ENCODE measurements at places on chromosomes 5 and 9.
A peak's percentile ranks its signal among the peaks of the same experiment; 100 is the strongest.

DNA sequence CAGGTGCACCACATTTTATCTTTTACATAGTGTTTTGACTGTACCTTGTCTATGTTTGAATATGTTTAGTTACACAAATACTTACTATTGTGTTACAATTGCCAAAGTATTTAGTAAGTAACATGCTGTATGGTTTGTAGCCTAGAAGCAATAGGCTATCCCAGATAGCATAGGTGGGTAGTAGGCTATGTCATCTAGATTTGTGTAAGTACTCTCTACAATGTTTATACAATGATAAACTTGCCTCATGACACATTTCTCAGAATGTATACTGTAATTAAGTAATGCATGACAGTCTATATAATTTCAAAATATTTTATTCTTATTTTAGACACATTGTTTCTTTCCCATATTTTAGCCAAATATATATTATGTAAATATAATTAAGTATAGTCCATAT is 836.8 kb upstream of the CDH9 start:
- no peak for DNase-seq

GRCh38 chr5:133510634-133511262 is 101.6 kb downstream of the FSTL4 start:
- no peak for DNase-seq

DNA sequence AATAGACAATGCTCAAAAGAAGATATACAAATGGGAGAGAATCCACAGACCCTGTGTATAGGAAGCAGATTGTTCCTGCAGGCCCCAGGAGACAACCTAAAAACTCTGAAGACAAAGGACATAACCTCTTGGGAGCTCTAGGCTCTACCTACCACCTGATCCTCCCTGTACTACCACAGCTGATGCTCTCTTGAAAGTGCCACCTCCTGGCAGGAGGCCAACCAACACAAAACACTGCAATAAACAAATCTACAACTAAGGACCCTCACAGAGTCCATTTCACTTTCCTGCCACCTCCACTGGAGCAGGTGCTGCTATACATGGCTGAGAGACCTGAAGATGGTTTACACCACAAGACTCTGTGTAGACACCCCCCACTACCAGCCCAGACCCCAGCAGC is 49.0 kb downstream of the STARD4 start:
- DNase-seq, result no peak

- no peak for DNase-seq
Measured at GRCh38 chr9:72149231-72149975, at the start of gene GDA. Gene GDA, plus strand, starts transcription at chr9:72149440. Its CDS starts 120 bp downstream, at chr9:72149560.

- DNase-seq, result no peak
Measured at GRCh38 chr5:173971681-173972345, 17.2 kb upstream of the C5orf47 start.

DNA sequence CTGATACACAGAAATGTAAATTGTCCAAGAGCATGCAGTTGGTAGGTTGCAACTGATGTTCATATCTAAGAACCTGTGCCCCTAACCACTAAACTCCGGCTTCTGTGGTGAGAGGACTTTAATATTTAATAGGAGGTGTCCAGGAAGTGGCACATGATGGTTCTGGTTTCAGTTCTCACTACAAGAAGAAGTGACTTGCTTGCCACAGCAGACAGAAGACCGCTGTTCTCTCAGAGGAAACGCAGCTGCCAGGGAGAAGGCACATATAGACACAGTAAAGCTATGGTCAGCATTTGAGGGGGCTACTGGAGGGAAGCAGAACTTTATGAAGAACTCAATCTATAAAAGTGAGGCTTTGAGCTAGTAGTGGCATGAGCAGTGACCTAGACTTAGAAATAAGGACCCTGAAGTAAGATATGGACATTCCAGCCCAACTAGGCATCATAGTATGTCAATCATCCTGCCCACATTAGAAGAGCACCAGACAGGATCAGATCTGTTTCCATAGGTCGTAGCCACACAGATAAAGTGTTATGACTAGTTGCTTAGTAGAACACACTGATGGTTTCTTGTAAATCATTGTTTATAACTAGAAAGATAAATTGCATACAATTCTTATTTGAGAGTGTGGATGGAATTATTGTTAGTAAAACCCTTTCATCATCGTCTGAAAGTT is 36.4 kb upstream of the DAB2 start:
- DNase-seq, result no peak

- no peak for DNase-seq
Measured at GRCh38 chr5:88956416-88956815, 73.4 kb upstream of the MEF2C start.

GRCh38 chr5:369151-369868 is 47.8 kb downstream of the AHRR start:
- DNase-seq, result no peak

GRCh38 chr9:122991370-122991830 is 42.1 kb upstream of the GPR21 start:
- peak; percentile 65 for DNase-seq

GRCh38 chr5:146018514-146019375 is 82.4 kb downstream of the SH3RF2 start:
- no peak for DNase-seq

- DNase-seq, result no peak
Measured at GRCh38 chr5:138725153-138725817, 27.9 kb upstream of the CTNNA1 start.

GRCh38 chr5:123269851-123270250 is 153.4 kb downstream of the CEP120 start:
- DNase-seq, result no peak

- no peak for DNase-seq
Measured at GRCh38 chr9:107750741-107751566, 261.4 kb upstream of the KLF4 start.

GRCh38 chr5:172499287-172499686 is 45.0 kb upstream of the SH3PXD2B start:
- DNase-seq, result no peak

GRCh38 chr9:131348631-131349521 is 45.0 kb upstream of the PRRC2B start:
- no peak for DNase-seq

GRCh38 chr9:90821697-90822096 is 20.1 kb downstream of the SYK start:
- DNase-seq, result no peak

GRCh38 chr5:134794082-134794481 is 35.5 kb downstream of the DDX46 start:
- no peak for DNase-seq
